ENCODE measurements at places on chromosomes 13 and 19.

DNA sequence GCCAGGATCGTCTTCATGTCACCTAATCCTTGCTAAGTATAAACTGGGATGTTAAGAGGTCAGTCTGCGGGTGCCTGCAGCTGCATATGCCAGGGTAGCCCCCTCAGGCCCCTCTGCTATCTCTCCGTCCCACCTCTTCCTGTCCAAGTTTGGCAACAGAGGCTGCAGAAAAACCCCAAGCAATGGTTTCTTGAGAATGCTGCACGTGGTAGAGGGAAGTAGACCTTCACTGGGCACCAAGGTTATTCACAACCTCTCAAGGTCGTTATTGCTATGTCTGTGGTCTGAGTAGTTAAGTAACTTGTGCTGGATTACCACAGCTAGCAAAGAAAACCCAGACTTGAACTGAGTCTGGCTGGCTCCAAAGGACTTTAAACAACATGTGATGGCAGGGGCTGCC lies 77.9 kb upstream of the XPO4 start:
- DNase-seq = no peak

GRCh38 chr13:39699274-39699673 lies 43.8 kb downstream of the COG6 start:
- no peak for DNase-seq

GRCh38 chr13:32669030-32669646 lies 82.9 kb downstream of the PDS5B start:
- peak; percentile 43 for DNase-seq

DNA sequence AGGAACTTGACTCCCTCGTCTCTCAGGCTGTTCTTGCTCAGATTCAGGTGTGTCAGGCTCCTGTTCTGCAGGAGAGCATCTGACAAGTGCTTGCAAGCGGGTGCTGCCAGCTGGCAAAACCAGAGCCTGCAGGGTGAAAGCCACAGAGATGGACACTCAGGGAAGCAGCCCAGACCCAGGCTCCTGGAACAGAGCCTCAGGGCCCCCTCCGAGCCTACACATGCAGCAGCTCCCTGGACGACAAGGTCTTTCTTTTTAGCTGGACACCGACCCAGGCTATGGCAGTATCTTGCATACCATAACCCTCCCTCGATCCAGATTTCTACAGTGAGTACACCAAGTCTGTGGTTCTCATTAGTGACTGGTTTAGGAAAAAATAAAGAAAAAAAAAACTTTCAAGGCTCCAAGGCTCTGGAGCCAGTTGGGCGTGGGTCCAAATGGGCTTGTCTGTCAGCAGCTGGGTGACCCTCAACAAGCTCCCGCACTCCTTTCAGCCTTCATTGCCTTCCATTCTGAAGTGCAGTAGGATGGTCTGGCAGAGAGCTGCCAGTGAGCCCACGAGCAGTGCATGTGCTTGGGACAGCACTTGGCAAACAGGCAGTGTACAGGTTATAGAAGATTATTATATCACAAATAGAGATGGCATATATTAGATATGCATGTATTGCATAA lies 29.9 kb downstream of the NLRP13 start:
- no peak for DNase-seq

DNA sequence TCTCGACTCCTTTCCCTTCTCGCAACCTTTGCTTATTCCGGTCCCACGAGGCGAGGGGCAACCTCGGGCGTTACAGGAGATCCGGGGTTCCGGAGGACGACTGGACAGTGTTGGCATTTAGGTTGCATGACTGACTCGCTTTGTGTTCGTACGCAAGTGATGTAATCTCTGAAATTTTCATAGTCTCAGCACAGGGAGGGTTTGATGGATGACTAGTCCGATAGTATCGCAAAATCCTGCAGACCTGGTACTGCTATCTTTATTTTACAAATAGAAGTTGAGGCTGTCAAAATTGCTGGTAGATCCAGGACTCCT lies 342 bp downstream of the DDX49 start:
- no peak for DNase-seq

- DNase-seq = no peak
These were observed 967 bp downstream of the REXO1 start for GRCh38 chr19:1847348-1847683.

DNA sequence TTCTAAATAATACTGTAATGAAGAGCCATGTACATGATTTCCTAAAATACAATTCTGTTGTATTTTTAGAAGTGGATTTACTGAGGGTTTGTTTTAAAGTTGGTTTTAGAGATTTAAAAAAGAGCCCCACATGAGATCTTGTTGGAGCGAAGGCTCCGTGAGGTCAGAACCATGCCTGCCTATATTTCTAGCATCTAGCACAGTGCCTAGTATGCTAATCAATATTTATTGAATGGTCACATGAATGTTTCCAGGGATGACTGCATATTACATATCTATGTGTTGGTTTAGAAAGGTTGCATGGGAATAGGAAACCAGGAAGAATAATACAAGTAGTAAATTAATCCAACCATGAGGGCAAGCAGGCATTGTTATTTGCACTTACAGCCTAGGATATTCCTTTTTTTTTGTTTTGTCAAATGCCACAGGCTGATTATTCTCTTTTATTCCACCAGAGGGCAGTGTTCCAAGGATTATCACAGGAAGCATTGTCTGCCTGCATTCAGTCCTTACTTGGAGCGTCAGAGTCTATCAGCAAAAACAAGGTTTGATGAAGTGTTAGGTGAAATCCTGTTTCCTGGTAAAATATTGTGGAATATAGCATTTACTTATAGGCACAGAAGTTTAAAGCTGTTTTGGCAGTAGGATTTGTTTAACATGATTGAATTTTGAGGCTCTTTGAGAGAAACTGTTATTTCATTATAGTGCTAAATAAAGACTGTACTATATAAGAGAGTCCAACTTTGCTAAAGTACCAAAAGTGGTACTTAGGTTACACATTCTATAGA lies 46.8 kb downstream of the COG3 start:
- DNase-seq = peak; percentile 71

GRCh38 chr13:106052200-106052767 lies 483.2 kb downstream of the EFNB2 start:
- no peak for DNase-seq

GRCh38 chr19:46471116-46471733 lies at the start of gene PNMA8A:
PNMA8A (minus strand) TSS chr19:46471563; CDS start chr19:46471035, 528 bp downstream.
- no peak for DNase-seq

DNA sequence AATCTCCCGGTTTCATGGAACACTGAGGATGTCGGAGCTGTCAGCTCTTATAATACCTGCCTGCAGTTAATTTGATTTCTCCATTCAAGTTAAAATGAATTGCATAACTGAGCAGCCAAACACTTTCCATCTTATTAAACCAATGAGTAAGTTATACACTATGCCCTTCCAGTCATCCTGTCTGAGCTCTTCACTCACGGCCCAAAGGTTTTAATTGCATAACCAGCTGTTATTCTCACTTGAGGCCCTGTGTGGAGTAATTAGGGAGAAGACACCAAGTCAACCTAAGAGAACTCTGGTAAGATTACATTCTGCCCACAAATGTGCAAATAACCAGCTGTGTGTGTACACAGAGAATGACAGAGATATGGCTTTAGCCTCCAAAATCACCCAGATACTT lies 303.5 kb downstream of the TBC1D4 start:
- no peak for DNase-seq

DNA sequence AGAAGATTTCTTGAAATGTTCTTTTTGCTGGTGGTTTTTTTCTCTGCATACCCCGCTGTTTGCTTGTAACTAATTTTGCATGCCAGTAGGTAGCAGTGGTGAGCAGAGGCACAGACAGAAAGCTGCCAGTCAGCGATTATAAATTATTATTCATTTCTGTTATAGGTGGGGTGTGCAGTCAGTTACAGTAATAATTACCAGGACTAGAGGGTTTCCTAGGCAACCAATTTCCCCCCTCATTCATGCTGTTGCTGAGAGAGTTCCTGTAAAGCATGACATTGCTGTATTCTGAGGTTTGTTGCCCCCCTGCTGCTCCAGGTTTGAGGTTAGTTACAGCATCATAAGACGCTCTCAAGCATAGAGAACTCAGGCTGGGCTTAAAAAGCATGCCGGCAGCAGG lies 104.5 kb downstream of the URI1 start:
- DNase-seq = peak; percentile 18

- peak; percentile 28 for DNase-seq
These were observed 56.2 kb upstream of the AKAP11 start for GRCh38 chr13:42215578-42216421.

DNA sequence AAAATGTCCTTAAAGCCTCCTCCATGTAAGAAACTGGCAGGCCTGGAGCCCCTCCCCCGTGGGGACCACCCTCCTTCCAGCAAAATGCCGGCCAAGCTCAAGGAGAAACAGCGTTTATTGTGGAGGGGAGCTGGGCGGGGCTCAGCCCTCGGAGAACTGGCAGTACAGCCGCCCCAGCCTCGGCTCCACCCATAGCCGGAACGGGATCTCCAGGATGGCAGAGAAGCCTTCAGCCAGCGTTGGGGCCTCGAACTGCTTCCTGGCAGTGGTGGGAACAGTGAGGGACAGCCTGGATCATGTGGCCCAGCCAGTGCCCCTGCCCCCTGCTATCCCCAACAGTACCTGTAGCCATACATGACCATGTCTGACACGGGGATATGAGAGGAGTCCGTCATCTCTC lies 6.3 kb downstream of the PNKP start:
- DNase-seq = no peak

GRCh38 chr13:104057861-104058260 lies 991.6 kb upstream of the SLC10A2 start:
- no peak for DNase-seq

DNA sequence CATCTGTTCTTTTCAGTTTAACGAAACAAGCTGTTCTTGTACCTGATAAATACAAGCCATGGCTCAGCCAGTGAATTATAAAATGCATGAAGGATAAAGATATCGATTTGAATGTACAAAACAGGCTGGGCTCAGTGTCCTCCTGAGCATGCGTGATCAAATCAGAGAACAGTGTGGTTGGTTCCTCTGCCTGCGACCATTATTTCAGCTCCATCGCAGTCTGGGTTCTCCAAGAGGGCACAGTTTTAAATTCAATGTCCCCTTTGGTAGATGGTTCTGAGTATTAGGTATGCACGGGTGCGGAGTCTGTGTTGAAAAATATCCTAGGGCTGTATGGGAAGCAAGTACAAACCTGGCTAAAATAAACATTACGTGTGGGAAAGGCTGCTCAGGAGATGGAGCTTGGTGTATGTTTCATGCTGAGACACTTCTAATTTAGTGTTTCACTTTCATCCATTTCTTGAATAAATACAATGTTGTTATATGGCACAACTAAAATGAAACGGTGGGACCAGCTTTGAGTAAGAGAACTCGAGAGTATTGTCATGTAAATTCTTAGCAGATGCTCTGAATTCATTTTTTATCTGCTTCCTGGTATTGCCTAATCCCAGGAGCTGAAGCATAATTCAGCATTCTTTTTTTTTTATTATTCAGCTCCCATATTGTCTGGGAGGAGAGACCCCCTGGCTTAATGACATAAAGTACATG lies 458.7 kb downstream of the MYO16 start:
- DNase-seq = no peak

GRCh38 chr19:10270180-10270615 lies 722 bp upstream of the ICAM1 start:
- peak; percentile 86 for DNase-seq

GRCh38 chr13:28753208-28753892 lies 34.6 kb upstream of the SLC46A3 start:
- DNase-seq = no peak

DNA sequence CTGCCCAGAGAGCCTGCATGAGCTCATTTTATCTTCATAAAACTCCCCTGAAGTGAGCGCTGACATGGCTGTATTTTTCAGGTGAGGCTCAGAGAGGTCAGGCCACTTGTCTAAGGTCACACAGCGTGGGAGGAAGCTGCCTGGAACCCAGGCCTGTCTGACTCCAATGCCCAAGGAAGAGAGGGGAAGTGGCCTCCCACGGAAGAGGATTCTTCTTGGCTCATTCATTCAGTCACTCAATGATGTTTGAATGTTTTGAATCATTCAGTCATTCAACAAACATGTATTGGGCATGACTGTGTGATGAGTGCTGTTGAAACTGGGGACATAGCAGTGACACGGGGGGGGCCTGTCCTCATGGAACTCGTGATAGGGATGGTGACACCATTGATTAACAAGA lies 12.0 kb downstream of the ACTL9 start:
- DNase-seq = no peak

- DNase-seq = no peak
These were observed 980 bp downstream of the BCKDHA start for GRCh38 chr19:41398598-41398997.

DNA sequence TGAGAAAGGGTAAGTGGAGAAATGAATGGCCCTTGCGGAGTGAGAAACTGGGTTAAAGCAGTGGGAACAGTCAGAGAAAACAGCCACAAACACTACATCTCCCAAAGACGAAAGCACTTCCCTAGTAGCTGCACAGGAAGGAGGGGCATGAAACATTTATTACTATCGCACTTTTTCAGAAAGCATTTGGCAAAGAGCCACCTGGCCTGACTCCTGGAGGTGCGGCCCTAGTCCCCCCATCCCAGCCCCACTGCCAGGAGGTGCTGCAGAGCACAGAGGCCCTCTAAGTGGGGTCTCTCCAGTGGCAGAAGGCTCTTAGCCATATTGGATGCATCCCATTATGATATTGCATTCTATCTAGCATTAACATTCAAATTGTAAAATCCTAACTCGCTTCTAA lies 55.8 kb downstream of the MTMR6 start:
- DNase-seq = no peak

DNA sequence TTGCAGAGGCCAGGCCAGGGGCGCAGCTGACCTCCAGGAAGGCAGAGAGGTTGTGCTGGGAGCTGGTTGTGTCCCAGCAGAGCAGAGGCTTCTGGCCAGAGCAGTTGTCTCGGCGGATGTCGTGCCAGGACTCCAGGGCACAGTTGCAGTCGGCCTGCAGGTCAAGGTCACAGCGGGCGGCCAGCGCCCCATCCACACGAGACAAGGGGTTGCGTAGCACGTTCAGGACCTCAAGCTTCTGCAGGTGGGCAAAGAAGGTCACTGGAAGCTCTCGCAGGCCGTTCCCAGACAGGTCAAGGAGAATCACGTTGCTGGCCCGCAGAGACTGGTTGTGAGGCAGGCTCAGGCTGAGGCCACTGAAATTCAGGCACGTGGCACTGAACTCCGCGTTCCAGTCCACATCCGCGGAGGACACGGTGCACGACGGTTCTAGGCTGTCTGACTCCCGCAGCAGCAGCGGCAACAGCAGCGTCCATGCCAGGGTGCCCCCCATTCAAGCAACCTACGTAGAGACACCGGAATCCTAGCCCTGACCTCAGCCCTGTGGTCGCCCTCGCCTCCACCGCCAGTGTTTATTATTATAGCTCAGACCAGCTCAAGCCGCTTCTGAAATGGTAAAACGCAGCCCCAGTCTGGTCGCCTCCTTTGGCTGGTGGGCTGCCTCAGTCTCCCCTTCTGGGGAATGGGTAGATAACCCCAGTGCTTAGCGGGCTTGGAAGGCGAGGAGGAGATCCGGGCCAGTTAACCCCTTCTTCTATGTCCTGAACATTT lies 766 bp downstream of the LRRC25 start:
- DNase-seq = no peak

GRCh38 chr13:110684388-110685056 lies 21.4 kb downstream of the CARS2 start:
- DNase-seq = no peak
